ENCODE measurements at places on chromosomes 2 and 18. TPM values are rescaled to one million over a fixed set of nuclear protein-coding genes. Genes with fewer than 3 reads are reported as not detected.

- H3K36me3 ChIP-seq, result no peaks in the 10 kb centered on the region
- DNase-seq, result no peak
- peaks cover 6% of the 10 kb centered on the region for H3K4me1 ChIP-seq
- H3K27ac ChIP-seq, result no peak overlapping the region
Measured at GRCh38 chr18:12238826-12239225, 15.3 kb upstream of the CIDEA start.

DNA sequence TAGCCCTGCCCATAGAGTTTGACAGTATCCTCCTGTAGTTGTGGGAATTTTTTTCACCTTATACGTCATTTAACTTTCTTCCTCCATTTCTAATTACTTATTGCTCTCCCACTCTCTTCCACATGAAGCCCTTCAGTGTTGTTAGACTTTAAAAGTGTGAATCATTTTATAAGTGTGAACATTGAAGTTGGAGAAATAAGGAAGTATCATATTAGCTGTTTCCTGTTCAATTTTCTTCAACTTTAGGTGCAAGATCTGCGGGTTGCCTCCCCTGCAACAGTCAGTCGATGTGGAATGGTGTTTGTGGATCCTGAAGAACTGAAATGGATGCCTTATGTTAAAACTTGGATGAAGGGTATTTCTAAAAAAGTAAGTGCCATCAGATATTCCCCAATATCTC, 138.1 kb downstream of the DNAH6 start:
- H3K36me3 ChIP-seq, result no peaks in the 10 kb centered on the region
- H3K4me1 ChIP-seq, result no peaks in the 10 kb centered on the region
- H3K27me3 ChIP-seq, result no peaks in the 10 kb centered on the region
- H3K27ac ChIP-seq, result no peak overlapping the region

Gene COL4A3
- total RNA-seq, result 0.80 TPM

DNA sequence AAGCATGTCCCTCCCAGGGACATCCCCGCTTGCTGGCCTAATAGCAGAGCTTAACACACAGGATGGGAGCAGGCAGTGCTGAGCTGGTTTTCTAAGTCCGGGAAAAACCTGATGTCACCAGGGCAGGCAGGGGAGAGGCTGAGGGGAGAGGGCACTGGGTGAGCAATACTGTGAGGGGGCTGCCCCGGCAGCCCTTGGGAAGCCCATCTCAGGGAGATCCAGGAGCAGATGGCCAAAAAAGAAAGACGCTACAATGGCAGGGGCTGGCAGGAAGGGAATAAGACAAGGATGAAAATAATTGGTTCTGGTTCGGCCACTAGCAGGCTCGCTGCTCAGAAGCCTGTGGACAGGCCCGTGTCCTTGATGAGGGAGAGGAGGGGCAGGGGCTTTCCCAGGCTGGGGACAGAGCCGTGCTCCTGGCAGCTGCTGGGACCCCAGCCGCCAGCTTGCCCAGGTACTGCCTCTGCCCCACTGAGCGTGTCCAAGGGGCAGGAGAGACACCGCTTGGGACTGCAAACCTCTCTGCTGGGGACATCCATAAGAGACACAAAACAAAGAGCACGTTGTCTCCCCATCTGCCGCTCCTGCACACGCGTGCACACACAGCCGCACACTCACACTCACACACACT, 30.2 kb downstream of the SMAD7 start:
- no peak overlapping the region for H3K27ac ChIP-seq
- peaks cover 37% of the 10 kb centered on the region for H3K4me1 ChIP-seq
- H3K4me3 ChIP-seq, result no peak overlapping the region
- peaks cover 15% of the 10 kb centered on the region for H3K36me3 ChIP-seq

GRCh38 chr2:95073856-95074662, 47.5 kb downstream of the MRPS5 start:
- no peak overlapping the region for H3K4me3 ChIP-seq
- H3K4me1 ChIP-seq, result peaks cover 9% of the 10 kb centered on the region
- no peak overlapping the region for H3K27ac ChIP-seq
- DNase-seq, result no peak
- peaks cover 39% of the 10 kb centered on the region for H3K27me3 ChIP-seq
